ENCODE measurements at places on chromosomes 12 and 14.

DNA sequence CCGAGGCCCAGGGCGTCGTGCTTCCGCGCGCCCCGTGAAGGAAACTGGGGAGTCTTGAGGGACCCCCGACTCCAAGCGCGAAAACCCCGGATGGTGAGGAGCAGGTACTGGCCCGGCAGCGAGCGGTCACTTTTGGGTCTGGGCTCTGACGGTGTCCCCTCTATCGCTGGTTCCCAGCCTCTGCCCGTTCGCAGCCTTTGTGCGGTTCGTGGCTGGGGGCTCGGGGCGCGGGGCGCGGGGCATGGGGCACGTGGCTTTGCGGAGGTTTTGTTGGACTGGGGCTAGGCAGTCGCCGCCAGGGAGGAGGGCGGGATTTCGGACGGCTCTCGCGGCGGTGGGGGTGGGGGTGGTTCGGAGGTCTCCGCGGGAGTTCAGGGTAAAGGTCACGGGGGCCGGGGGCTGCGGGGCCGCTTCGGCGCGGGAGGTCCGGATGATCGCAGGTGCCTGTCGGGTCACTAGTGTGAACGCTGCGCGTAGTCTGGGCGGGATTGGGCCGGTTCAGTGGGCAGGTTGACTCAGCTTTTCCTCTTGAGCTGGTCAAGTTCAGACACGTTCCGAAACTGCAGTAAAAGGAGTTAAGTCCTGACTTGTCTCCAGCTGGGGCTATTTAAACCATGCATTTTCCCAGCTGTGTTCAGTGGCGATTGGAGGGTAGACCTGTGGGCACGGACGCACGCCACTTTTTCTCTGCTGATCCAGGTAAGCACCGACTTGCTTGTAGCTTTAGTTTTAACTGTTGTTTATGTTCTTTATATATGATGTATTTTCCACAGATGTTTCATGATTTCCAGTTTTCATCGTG lies 612 bp downstream of the MDM2 start:
- peak; percentile 88 for DNase-seq

DNA sequence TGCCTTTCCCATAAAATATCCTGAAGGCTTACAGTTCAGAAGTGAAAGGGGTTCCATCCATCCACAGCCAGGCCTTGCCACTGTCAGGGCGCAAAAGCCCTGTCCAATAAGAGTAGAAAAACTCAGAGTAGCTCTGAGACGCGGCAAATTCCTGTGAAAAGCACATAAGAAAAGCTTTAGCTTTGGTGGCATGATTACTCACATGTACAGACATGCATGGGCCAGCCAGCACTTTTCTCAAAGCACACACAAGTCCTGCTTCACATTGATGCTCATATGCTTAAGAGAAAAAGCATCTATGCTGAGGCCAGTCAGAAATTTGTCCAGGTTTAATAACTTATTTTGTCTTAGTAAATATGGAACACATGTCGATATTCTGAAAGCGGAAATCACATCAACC lies 25.5 kb downstream of the CLEC1A start:
- no peak for DNase-seq

- DNase-seq, result no peak
These were observed 188.4 kb downstream of the MED13L start for GRCh38 chr12:116089080-116089479.

DNA sequence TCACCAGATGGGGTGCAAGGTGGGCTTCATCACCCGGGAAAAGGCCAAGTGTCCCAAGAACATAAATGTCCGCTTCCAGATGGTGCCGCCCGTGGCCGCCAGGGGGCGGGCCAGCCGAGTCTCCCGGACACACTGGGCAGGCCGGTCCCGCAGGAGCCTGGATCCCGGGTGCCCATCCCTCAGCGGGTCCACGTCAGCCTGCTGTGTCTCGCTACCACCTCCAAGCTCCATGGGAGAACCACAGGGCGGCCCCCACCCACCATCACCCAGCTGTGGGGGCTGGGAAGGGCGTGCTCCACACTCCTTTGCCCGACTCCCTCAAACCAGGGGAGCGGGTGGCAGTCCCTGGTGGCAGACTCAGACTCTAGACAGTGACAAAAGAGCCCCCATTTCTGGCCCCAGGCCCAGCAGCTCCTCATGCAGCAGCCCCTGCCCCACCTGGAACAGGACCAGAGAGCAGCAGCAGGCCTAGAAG lies 22.0 kb upstream of the NUDT14 start:
- peak; percentile 11 for DNase-seq

GRCh38 chr14:90194706-90195105 lies 61.6 kb upstream of the PSMC1 start:
- DNase-seq, result no peak

- no peak for DNase-seq
These were observed 144.5 kb upstream of the DCN start for GRCh38 chr12:91327131-91327530.

All from RCC 7860 (cell line).